ENCODE measurements at places on chromosomes 4 and X.

- no peak for DNase-seq
Observed at GRCh38 chr4:139799615-139800014, 134.0 kb downstream of the MGST2 start.

DNA sequence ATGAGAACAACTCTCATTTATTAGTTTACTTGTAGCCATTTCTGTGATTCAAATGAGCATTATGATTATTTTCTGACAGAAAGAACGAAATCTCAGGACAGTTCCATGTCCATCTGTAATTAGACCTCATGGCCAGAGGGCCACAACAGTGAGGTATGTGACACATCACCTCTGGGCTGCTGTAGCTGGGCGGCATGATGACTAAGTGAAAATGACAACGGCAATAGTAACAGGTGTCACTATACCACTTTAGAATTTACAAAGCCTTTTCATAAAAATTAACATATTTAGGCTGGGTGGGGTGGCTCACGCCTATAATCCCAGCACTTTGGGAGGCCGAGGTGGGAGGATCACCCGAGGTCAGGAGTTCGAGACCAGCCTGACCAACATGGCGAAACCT lies 252.6 kb downstream of the CBR4 start:
- no peak for DNase-seq

DNA sequence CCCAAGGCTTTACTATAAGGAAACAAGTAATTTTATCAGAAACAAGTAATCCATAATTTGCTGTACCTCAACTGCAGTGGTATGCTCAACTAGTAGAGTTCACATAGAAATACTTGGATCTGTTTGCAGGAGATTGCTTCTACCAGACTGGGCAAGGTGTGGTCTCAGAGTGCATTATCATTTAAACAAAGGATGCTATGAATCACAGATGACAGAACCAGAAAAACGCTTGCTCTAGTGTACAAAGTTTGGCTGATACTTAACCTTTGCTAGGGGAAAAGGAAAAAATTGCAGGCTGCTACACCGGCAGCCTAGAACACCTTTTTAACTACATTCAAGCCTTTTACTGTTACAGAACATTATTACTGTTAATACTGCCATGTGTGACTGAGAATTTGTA lies 97.1 kb downstream of the ENOX2 start:
- DNase-seq = no peak

GRCh38 chrX:130725519-130725918 lies 177.5 kb downstream of the ENOX2 start:
- no peak for DNase-seq

DNA sequence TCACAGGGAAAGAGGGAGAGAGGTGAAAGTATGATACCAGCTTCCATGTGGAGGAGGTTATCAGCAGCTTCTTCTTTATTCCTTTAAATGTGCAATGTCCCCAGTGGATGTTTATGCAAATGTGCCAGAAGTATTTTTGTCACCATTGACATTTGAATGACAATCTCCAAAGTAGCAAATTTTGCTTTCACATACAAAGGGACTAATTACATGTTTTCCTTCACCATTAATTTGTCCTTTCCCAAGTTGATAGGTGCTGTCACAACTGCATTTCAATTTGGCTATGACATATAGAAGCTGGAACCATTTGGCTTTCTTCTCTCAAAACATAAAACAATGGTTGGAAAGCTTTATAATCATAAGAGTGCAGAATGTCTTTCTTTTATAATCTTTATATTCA lies 469.0 kb upstream of the NWD2 start:
- no peak for DNase-seq

DNA sequence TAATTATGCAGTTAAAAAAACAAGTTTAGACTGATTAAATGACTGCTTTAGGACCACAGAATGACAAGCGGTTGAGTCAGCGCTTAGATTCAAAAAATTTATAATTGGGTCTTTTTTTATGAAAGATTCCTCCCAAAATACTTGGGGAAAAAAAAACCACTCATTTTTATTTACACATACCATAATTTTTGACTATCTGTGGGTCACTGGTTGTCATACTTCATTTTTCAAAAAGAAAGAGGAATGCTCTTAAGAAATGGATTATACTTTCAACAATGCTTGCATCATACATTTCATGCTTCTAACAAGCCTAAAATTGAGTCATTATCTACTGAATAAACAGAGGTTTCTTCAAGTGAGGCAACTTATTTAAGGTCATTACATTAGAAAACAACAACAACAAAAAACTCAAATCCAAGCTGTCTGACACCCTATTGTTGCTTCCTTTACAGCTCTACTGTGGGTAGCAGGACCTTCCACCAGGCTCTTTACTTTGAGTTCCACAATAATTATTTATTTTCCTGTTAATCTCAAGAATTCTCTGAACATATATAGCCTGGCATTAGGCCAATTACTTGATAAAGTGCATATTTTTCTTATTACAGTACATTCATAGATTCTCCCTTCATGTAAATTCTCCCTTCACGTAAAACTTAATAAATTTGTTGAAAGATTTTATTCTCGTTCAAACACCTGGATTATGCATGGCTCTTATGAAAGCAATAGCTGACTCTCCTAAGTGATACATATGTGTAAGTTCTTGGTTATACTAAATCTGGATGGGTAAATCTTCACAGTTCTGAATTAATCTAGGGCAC lies 445.5 kb downstream of the PCDH10 start:
- no peak for DNase-seq

DNA sequence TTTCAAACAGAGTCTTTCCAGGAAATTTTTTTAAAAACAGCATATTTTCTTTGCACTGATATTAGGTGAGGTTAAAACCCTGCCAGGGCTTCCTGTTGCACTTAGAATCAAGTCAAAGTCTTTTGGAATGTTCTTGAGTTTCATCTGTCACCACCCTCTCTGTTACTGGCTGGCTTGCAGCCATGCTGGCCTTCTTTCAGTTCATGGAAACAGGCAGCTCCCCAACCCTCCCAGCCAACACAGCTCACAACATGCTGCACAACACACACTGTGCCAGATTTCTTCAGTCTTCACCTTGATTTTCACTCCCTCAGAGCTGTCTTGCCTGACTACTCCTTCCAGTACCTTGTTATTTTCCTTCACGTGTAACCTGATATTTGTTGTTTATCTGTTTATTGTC lies 129.5 kb downstream of the KCNIP4 start:
- no peak for DNase-seq

GRCh38 chrX:25013632-25014365 lies 2.0 kb downstream of the ARX start:
- DNase-seq = no peak

DNA sequence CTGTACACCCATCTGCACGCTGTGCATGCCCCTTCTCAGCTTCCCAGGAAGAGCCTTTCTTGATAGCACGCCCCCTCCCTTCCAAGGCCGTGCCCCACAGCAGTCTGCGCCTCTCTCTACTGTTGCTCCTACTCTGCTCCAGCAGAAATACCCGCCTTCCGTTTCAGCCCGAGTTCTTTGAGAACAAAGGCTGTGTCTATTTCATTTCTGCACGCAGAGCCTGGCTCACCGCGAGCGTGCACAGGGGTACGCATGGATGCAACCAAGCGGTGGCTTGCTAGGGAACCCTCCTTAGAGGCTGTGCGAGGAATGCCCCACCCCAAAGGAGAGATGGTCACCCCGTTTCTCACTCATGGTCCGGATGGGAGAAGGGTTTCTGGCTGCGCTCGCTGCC lies 485 bp downstream of the AADAT start:
- DNase-seq = no peak

GRCh38 chrX:29691044-29691443 lies 524.3 kb upstream of the MAGEB2 start:
- no peak for DNase-seq

GRCh38 chrX:65750674-65751469 lies 83.4 kb downstream of the MSN start:
- peak; percentile 47 for DNase-seq

DNA sequence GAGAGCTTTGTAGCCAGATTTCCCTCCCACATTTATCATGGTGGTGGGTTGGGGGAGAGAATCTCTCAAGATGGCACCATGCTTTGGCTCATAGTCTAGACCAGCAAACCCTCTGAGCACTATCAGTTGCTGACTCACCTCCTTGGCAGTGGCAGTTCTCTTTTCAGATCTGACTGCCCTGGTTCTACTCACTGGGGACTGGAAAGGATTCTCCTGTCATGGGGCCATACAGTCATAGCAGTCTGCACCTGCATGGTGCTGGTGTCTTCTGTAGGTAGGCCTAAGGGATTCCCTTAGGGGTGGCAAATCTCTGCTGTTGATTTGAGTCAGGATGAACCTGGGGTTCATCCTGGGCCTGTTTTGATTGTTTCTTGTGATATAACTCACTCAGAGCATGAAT lies 2.6 kb downstream of the TEX13B start:
- DNase-seq = no peak

DNA sequence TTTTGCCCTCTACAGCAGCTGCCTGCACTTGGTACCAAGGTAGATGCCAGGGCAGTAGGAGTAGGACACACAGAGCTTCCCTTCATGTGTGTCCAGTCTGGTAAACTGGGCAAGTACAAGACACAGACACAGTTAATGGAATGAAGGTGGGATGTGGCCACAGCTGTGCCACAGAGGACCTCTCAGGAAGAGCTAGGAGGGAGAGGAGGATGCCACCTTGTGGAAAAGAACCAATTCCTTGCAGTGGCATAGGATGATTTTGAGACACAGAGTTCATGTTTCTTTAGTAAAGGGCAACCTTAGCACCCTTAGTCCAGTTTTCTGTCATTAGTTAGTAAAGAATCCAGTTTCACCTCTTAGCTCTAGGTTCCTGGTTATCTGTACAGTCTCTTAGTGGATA lies 36.3 kb upstream of the TBC1D14 start:
- DNase-seq = no peak

- DNase-seq = no peak
Observed at GRCh38 chr4:148757171-148757570, 315.0 kb upstream of the NR3C2 start.

DNA sequence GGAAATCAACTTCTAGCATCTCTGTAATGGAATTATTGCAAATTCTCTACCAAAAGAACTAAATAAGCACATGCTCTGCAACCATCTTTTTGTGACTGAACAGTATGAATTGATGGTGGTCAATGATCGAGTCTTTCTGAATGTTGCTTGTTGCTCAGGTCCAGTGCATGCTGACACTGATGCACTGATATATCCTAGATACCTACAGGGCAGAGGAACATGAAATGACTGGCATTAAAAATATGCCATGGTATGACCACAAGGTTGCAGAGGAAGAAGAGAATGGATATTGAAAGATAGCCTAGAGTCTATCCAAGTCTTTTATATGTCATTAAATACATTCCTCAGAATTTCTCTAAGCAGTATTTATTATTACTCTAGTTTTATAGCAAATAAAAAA lies 692.8 kb upstream of the TENM3 start:
- DNase-seq = no peak

DNA sequence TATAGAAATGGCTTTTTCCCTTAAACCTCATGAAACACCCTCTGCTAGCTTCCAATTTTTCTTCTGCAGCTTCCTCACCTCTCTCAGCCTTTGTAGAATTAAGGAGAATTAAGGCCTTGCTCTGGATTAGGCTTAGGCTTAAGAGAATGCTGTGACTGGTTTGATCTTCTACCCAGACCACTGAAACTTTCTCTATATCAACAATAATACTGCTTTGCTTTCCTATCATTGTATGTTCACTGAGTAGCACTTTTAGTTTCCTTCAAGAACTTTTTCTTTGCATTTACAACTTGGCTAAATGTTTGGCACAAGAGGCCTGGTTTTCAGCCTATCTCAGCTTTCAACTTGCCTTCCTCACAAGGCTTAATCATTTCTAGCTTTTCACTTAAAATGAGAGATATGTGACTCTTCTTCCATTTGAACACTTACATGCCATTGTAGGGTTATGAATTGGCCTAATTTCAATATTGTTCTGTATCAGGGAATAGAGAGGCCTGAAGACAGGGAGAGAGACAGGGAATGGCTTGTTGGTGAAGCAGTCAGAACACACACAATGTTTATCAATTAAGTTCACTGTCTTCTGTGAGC lies 28.2 kb downstream of the TMEM154 start:
- DNase-seq = no peak

DNA sequence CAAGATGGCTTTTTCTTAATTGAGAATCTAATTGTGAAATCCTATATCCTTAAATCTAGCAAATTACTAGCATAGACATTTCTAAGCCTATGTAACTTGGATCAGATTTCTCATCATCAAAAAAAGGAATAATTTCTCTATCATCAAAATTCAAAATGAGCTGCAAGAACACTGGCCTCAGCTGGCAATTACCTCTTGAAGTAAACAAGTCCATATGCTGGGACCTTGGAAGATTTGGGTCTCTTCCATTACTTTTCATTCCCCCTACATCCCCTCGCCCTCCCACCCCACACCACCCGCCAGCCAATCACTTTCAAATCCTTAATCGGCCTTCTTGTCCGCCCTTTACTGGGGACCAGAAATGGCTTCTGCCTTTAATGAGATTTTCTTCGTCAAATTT lies 23.3 kb upstream of the MBTPS2 start:
- DNase-seq = no peak

DNA sequence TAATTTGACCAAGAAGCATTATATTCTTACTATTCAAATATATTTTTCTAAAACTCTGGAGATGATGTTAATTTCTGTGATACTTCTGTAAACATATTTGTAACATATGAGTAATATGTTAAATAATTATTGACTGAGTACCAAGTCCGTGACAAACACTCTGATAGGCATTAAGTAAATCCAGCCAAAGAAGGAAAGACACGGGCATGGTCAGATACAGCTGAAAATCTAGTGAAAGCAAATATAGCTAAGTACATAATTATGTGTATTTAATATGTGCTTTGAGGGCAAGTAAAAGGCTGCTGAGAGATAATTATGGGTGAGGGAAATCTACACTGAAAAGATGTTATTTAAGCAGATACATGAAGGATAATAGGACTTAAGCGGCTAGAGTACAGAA lies 1263.6 kb upstream of the ADGRL3 start:
- no peak for DNase-seq

- no peak for DNase-seq
Observed at GRCh38 chr4:8547108-8547911, 32.9 kb upstream of the GPR78 start.

Measured in CD4-positive, alpha-beta T cell treated with Interleukin-12 subunit alpha and Interleukin-12 subunit beta, for 1 hour (primary cell).